ENCODE measurements at places on chromosomes 2 and 18. TPM values are rescaled to one million over a fixed set of nuclear protein-coding genes. Genes with fewer than 3 reads are reported as not detected.

TMEM247 gene
- total RNA-seq: not detected

PSD4 gene
- 13.2 TPM for total RNA-seq

CRYGD gene
- not detected for total RNA-seq

UGT1A4 gene
- not detected for total RNA-seq

MTLN gene
- total RNA-seq: 120 TPM

IL1A gene
- total RNA-seq: 0.09 TPM

XDH gene
- 1.1 TPM for total RNA-seq

IL1F10 gene
- not detected for total RNA-seq

CYP27A1 gene
- total RNA-seq: 0.32 TPM

SULT1C3 gene
- total RNA-seq: not detected

PPP1R1C gene
- 1.9 TPM for total RNA-seq

FNDC4 gene
- total RNA-seq: 4.0 TPM

CHRNG gene
- not detected for total RNA-seq

NPHP1 gene
- 9.2 TPM for total RNA-seq

NEU2 gene
- total RNA-seq: not detected

OSGEPL1 gene
- total RNA-seq: 3.7 TPM

GATA6 gene
- 1.7 TPM for total RNA-seq

BUB1 gene
- total RNA-seq: 46.7 TPM

HSBP1L1 gene
- 12.9 TPM for total RNA-seq

TACR1 gene
- 0.23 TPM for total RNA-seq

MYO5B gene
- total RNA-seq: 8.9 TPM

DCDC2C gene
- total RNA-seq: not detected

ERICH2 gene
- total RNA-seq: not detected

CIB4 gene
- total RNA-seq: 0.50 TPM

IHH gene
- 0.45 TPM for total RNA-seq

CCL20 gene
- 6.2 TPM for total RNA-seq

RMDN2 gene
- total RNA-seq: 4.4 TPM

LIMS3 gene
- not detected for total RNA-seq

HNMT gene
- 0.96 TPM for total RNA-seq
